Vagina (tissue), 2 donors: ENCODE measurements at places on chromosomes 16 and 17. TPM values are rescaled to one million over a fixed set of nuclear protein-coding genes. Genes with fewer than 3 reads are reported as not detected.

DNA sequence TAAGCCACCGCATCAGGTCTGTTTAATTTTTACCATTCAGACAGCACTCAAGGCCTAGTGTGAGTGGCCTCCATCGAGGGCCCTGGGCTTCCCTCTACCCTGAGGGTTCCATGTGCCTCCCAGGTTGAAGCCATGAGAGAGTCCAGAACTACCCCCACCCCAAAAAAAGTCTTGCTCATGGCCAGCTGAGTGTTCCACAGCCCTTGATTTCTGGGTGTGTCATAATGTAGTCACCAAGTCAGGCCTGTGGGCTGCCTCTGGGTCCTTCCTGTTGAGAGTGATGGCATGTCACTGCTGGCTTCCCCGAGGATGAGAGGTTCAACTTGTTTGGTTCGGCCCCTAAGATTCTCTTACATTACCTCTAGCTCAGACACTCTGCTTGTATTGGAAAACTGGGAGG lies 100.6 kb downstream of the PITPNC1 start:
- DNase-seq: no peak

DNA sequence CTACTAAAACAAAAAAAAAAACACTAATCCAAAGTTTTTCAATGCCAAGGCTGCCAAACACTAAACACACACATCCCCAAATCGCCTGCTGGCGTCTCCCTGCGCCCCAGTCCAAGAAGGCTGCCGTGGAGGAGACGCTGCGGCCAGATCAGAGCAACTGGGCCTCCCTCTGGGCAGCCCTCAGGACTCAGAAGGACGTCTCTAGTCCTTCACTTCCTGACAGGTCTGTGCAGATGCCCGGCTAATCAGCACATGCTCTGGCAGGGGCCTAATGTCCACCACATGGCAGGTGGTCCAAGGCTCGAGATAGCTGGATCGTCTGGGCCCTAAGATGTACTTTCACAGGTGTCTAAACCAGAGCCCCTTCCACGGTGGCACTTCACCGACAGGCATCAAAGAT lies 2.7 kb downstream of the SLC38A10 start:
- DNase-seq: no peak

DNA sequence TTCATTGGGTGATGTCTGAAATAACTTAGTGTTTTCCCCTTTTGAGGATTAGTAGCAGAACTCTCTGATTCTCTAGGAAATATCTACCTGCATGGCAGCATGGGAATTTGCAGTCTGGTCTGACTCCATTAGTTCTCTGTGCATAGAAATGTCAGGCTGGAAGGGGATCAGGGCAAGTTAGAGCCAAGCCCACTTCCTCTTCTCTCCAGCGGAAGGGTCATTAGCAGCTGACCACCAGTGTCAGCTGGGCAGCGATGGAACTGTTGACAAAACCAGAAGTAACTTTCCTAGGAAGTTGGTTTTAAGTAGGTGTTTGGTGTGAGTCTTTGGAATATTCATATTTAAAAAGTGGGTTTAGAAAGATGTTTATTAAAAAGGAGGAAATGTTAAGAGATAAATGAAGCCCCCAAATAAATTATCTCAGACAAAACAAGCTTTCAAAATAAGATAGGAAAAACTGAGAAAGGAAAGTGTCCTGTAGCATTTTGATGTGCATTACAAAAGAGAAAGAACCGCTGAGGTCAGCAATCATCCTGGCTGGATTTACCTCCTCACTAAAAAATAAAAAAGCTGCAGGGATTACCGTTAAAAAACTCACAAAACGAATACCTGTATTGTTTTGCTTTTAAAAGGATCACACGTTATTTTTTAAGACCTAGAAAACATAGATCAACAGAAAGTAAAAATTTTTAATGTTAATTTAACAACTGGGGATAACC lies 32.4 kb upstream of the MMD start:
- no peak for DNase-seq

DNA sequence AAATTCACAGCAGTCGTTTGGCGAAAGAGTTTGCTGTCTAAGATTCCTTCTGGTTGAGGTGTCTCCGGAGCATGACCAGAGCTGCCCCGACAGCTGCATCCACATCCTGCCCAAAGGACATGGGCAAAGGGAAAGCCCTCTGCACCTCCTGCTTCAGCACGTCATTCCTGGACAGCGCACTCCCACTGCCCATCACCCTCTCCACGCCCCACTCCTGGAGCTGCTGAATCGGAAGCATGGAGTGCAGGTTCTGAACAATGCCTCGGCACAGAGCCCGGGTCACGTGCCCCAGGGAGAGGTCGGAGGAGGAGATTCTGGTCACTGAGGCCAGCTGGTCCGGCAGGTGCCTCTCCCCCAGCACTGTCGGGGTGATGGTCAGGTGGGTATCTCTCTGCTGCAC lies 1.3 kb upstream of the TRPV1 start:
- DNase-seq: no peak

DNA sequence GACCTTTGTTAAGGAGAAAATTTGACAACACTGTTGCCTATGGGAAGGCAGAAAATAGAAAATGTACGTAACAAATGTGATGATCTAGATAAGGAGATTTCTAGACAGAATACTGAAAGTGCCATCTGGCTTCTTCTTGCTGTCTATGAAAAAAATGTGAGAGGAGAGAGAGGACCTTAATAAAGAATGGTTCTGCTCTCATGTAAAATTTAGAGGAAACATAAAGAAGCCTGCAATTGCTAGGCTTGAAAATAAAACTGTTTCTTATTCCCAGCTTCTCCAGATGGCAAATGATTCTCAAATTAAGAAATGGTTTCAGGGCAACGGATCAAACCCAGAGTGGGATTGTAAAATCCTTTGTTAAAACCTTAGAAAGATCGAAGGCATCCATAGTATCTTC lies 128.5 kb downstream of the CDK5R1 start:
- DNase-seq: no peak

DNA sequence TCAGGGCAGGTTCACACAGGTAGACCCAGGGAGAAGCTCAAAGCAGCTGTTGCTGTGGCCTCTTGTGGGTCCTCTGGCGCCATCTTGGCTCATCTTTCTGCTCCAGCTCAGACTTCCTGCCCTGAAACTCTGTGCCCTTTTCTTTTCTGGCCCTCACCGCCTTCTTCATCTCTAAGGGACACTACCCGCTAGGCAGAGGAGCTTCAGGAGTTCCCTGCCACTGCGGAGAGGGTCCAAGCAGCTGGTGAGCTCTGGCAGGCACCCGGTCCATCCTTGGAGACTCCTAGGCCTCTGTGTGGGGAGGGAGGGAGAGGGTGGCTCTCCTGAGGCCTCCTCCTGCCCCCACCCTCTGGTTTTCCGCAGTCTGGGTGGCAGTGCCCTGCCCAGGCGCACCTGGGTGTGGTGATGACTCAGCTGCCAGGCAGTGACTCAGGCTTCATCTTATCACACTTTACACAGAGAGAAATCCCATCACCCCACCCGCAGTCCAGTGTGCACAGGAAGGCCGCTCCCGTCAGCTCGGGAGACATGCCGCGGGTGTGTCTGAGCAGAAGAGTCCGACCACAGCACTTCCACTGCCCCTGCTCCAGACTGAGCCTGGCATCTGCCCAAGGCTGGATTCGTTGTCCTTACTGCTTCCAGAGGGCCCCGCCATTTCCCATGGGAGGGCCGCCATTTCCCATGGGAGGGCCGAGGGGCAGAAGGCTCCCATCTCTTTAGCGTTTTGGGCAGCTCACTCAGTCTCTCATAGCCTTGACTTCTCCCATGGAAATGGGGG lies 7.3 kb downstream of the NT5C start:
- DNase-seq: no peak

DNA sequence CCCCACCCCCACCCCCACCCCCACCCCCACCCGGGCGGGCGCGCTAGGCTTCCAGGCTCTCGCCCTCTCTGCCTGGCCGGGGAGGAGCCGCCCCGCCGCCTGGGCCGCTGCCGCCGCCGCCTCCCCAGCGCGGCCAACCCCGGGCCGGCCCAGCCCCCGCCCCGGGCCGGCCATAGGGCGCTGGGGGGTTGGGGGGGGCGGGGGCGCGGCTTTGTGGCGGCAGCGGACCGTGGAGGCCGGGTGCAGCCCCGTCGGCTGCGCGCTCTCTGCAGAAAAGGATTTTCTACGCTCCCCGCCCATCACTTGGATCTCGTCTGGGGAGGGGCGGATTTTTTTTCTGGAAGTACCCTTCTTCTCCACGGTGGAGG lies 230.9 kb downstream of the MRTFB start:
- no peak for DNase-seq

DNA sequence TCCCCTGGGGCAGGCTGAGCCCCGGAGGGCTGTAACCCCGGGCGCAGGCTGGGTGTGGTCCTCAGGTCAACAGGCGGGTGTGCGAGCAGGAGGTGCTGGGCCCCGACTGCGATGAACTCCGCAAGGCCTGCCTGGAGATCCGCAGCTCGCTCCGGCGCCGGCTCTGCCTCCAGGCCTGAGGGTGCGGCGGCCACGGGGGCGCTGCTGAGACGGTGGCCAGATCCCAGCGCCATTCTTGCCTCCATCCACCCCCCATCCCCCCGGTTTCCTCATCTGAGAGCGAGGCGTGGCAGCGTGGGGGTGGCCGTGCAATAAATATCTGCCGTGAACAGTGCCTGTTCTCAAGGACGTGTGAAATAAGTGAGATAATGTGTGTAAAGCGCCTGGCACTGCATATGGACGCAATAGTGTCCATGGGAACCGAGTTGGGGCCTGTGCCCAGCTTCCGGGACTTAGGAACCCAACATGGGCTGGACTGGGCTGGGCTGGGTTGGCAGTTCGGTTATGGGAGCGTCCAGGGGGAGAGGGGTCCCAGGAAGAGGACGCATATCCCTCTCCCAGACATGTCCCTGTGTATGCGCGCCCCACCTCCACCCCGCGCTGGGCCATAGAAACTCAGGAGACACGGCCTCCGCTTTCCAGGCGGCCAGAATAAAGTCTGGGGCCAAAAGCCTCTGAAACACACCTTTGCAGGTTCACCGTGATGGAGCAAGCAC lies 15.0 kb downstream of the ZNF213 start:
- DNase-seq: no peak

- no peak for DNase-seq
These were observed 13.4 kb downstream of the EPN2 start for GRCh38 chr17:19250421-19251173.

DNA sequence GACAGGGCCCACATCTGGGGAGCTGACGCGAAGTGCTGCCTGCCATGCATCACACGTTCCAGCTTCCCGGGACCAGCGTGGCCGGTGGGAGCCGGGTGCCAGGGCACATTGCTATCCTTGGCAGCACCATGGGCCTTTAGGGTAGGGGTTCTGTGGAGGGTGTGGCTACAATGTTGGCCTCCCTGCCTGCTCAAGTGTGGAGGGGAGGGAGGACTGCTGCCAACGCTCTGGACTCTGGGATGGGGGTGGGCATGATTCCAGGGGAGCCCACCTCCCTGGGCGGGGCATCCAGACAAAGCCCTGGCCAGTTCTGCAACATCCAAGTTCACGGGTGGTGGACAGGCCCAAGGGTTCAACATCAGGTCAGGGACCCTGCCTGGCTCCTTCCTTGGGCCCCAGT lies 13.9 kb downstream of the GRB7 start:
- no peak for DNase-seq

GRCh38 chr17:75250009-75250471 lies 11.4 kb downstream of the GGA3 start:
- no peak for DNase-seq

- peak; percentile 97 for DNase-seq
These were observed 8.2 kb upstream of the COL1A1 start for GRCh38 chr17:50209472-50210239.

DNA sequence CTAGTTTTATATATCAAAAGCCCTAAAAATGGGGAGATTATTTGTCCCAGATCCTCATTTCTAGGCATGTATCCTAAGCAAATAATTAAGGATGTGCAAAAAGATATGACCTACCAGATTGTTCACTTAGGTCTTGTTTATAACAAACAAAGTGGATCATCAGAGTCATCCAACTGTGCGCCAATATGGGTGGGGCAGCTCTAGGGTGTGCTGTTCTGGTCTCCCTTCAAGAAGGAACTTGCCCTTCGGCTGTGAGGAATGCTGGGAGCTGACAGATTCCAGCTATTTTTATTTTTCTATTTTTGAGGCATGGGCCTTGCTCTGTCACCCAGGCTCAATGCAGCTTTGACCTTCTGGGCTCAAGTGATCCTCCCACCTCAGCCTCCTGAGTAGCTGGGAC lies 13.8 kb downstream of the CHP2 start:
- DNase-seq: no peak

- DNase-seq: no peak
These were observed 23.8 kb downstream of the MINK1 start for GRCh38 chr17:4856937-4857314.

DNA sequence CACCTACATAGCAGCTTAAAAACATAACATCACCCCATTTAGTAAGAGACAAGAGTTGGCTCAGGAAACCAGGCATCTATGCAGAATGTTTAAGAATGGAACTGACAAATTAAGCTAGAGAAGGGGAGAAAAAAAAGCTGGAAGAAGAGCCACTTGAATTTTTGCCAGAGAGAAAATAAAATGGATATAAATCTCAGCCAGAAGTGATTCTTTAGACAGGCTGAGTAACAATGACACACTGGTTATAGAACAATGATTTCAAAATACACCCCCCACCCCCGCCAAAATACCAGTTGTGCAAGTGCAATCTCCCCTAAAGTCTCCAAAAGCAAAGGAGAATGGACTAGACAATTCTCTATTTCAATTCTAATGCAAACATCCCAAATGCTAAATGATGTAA lies 22.4 kb downstream of the LSM12 start:
- DNase-seq: no peak

GRCh38 chr17:75983501-75984181 lies 4.6 kb downstream of the TEN1 start:
- no peak for DNase-seq

DNA sequence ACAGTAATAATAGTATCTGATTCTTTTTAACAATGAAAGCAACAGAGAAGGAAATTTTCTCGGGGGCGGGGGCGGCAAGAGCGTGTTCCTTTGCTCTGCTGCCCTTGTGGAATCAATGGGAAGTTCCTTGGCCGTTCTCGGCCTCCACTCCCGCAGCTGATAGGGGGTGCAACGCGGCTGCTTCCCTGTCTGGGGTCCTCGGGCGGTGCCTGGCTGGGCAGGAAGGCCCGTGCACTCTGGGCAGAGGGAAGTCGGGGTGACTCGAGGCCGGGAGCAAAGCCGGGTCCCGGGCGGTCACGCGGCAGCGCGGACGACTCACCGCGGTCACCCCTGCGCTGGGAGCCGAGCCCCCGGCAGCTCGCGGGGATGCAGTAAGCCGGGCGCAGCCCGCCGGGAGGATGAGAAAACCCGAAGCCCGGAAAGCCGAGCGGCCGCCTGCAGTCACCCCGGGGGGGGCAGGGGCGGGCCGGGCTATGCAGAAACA lies 2.5 kb downstream of the TUBB3 start:
- DNase-seq: no peak

- no peak for DNase-seq
These were observed 247.1 kb downstream of the RBFOX3 start for GRCh38 chr17:79363552-79364275.

GRCh38 chr17:62566996-62567578 lies 60.4 kb upstream of the MRC2 start:
- no peak for DNase-seq

- DNase-seq: no peak
These were observed 24.9 kb downstream of the UBE2G1 start for GRCh38 chr17:4341616-4341977.

GRCh38 chr17:1735418-1735817 lies 7.3 kb upstream of the SERPINF2 start:
- DNase-seq: no peak

Gene RNU2-1
- not detected for total RNA-seq

Gene VWA3A
- not detected for total RNA-seq

Gene KRT17
- total RNA-seq: 165 TPM
